ENCODE measurements at places on chromosomes 7 and 10.

GRCh38 chr10:3774018-3774813, 10.8 kb downstream of the KLF6 start:
- no peak for DNase-seq

DNA sequence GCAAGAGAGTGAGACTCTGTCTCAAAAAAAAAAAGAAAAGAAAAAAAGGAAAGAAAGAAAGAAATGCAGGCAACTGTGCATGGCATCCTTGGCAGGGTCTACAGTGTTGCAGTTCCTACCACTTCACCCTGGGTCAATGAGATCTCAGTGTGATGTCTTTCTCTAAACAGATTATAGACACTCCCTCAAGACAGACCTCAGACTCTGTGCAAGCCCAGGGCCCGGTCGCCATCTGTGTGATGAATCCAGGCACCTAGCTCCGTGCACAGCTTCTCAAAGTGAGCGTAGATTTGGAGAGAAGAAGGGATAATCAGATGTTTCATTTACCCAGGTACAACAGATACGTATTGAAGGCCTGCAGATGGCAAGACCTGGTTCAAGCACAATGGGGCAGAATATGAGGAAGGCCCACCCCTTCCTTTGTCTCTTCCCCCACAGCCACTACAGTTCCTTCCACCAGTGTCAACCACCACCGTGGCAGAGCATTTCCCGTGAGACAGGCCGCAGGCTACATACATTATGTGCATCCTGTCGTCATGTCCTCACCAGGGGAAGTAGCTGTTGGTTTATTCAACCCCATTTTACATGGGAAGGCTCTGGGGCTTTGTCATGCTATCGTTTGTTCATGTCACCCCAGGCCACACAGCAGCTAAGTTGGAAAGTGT, 471.7 kb upstream of the GALNT17 start:
- DNase-seq: no peak

DNA sequence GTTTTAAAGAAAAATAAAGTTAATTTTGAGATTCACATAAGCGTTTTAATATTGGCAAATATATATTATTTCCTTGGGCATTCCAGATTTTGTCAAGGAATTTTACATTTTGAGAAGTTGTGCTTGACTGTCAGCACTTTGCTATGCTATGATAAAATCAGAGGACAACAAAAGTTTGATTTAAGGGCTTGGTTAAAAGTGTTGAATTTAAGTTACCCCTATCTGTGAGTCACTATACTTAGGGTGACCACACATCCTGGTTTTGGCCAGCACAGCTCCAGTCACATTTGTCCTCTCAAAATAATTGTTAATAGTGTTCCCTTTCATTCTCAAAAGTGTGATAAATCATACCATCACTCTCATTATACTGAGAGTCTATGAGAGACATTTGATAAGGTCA, 34.2 kb upstream of the ANK3 start:
- no peak for DNase-seq

GRCh38 chr7:148093375-148094166, 497.0 kb upstream of the C7orf33 start:
- no peak for DNase-seq

DNA sequence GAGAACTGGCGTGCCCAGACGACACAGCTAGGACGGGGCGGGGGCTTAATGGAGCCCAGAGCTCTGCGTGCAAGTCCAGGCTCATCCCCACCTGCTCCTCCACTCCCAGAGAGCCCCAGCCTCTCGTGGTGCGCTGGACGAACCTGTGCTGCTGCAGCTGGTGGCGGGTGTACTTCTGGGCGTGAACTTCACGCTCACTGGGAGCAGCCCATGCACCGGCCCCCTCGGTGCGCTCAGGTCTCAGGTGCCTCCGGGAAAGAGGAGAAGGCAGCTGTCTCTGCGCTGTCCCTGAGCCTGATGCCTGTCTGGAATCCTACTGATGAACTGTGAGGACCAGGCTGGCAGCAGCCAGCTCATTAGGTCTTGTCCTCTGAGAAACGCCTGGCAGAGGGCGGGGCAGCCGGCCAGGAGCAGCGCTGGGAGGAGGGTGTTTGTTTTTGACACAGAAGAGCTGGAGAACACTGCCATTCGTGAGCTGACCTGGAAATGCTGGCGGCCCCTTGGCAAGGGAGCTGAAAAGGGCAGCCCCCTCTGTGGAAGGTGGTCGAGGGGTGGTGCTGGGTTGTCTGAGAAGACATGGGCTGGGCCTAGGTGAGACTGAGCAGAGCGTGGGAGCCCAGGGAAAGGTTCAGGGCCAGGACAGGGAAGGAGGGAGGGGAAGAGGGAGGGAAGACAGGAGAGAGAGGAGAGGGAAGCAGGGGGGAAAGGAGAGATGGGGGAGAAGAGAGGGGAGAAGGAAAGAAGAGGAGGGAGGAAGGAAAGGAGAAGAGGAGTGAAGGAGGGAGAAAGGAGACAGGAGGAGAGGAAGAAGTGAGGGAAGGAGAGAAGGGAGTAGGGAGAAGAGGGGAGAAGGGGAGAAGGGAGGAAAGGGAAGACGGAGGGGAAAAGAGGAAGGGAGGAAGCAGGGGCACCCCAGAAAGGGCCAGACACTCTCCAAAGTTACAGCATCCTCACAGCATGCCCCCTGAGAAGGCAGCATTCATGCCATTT, 53.5 kb upstream of the TNS3 start:
- DNase-seq: no peak

GRCh38 chr10:113515601-113516000, 37.3 kb upstream of the HABP2 start:
- DNase-seq: no peak

DNA sequence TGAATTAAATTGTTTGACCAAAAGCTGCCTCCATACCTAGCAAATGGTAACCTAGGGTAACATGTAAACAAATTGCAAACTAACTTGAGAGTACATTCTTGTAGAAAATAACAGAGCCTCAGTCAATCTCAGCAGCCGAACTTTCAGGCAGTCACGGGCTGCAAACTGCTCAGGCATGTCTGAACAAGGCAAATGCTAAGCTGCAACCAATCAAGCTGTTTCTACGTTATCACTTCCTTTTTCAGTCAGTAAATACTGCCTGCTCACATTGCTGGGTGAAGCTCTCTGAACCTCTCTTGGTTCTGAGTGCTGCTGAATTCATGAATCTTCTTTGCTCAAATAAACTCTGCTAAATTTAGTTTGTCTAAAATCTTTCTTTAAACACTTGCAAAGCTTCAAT, 1212.4 kb downstream of the SORCS1 start:
- DNase-seq: no peak

DNA sequence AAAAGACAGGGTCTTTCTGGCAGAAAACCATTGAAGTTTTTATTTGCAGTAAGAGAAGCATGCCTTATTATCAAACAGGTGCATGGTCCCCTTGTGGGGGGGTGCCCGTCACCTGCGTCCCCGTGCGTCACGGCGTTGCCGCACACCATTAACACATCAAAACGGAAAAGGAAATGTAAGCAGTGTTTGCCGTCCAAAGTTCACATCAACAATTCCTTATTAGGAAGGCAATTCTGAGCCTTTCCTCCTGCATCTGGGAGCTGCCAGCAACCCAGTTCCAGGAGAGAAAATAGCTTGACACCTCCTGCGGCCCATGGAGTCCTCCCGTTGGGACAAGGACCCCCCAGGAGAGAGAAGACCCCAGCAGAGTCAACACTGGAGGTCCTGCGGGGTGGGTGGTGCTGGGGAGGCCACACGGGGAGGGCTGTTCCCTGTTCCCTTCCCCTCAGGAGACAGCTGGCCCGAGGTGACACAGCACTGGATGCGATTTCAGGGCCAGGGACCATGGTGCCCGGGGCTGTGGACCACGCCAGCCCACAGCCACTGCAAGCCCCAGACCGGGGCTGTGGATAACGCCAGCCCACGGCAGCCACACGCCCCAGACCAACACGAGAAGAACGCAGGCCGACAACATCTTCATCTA, 39.5 kb downstream of the DIP2C start:
- no peak for DNase-seq

GRCh38 chr10:116668018-116668417, 47.3 kb downstream of the PNLIPRP2 start:
- no peak for DNase-seq

DNA sequence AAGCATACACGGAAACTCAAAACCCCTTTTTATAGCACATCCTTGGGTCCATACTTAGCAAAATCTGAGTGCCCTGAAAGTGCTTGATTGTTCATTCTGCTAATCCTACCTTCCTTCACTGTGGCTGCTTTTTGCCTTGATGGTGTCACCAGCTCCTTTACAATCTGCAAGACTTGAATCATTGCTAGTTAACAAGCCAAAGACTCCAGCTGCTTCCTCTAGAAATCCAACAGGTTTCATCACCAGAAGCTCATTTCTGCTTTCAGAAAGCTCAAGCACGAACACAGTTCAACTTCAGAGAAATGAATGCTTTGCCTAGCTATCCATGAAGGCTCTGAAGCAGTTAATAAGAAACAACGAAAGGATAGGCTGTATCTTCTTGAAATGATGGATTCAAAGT, 38.0 kb downstream of the USP6NL start:
- no peak for DNase-seq

- no peak for DNase-seq
Observed at GRCh38 chr7:146661929-146662328, 545.3 kb downstream of the CNTNAP2 start.

GRCh38 chr7:150778014-150778737, 22.0 kb downstream of the TMEM176B start:
- DNase-seq: no peak

DNA sequence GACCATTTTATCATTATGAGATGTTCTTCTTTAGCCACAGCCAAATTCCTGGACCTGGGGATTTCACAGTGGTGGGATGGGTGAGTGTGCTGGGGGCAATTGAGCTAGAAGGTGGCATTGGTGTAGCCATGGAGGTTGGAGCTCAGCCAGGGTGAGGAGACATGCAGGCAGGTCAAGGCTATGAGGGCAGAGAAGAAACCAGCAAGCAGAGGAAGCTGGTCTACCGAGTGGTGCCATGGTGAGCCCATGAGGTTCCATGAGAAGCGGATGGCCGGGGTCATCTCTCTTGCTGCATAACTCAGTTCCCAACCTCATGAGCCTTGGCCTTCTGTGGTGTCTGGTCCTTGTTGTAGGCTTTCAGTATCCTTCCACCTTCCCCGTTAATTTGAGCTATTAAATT, 91.4 kb downstream of the CARD11 start:
- no peak for DNase-seq

- no peak for DNase-seq
Observed at GRCh38 chr7:45185028-45185863, 27.7 kb downstream of the RAMP3 start.

- no peak for DNase-seq
Observed at GRCh38 chr10:88182601-88182930, 319.1 kb downstream of the PTEN start.

GRCh38 chr10:100154666-100155065, 31.2 kb downstream of the ERLIN1 start:
- DNase-seq: no peak

DNA sequence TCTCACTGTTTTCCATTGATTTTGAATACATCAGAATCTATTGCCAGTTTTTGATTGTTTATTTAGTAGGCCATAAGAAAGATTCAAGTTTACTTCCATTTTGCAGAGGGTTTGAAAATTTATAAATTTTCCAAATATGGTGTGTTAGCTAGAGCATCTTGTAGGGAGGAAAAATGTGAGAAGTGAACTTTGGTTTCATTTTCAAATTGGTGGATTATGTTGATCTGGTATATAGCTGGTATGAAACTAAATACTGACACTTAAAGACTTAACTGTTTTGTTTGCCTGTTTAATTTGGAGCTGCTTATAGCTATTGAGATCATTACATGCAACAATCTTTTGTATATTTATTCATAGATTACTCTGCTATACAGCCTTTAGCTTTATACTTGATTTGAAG, 108.1 kb downstream of the ADAM22 start:
- no peak for DNase-seq

DNA sequence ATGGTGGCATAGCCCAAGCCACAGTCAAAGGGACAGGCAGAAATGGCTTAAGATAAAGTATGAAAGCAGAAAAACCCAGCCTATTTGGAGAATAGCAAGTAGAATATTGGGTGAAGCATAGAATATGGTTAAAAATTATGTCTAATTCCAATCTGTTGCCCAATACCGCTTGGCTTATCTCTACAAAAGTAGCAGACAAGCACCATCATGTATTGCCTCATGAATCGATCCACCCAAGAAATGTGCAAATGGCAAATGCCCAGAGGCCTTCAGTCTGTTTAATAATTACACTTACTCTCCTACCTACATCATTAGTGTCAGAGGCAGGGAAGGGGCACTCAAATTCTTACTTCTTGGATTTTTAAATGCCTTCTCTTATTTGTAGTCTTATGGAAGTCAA, 130.9 kb upstream of the ADAM12 start:
- no peak for DNase-seq

DNA sequence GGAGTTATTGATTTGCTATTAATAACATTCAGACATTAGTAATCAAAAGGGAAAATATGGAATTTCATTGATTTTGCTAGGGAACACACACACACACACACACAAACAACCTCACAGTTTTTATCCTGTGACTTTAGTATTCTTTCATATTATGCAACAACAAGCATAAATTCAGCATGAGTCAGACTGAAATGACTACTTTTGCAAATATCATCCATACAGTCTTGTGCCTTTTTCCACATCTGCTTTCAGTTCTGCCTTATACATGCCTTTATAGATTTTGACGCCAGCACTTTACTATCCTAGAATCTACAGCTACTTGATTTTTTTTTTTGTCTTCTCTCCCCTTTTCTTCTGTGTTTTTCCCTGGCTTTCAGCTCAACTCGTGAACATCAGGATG, 975.8 kb upstream of the LRRTM3 start:
- DNase-seq: no peak

GRCh38 chr10:24814568-24815313, 91.1 kb upstream of the ARHGAP21 start:
- no peak for DNase-seq

- no peak for DNase-seq
Observed at GRCh38 chr10:6204341-6205191, 1.8 kb downstream of the PFKFB3 start.

- DNase-seq: no peak
Observed at GRCh38 chr7:158723266-158723665, 18.7 kb upstream of the NCAPG2 start.

DNA sequence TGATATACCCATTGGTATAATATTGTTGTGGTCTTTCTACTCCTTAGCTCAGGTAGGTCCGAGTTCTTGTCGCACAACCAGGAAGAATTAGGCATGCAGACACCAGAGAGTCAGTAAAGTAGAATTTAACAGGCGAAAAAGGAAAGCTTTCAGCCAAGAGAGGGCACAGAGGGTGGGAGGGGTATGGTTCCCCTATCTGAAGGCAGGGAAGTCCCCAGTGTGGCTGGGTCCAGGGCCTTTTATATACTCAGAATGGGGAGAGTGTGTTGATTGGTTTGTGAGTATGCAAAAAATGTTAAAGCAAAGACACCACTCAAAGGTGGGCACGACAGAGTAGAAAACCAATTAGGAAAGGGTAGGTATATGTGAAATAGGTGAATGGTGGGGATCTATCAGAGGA, 53.9 kb downstream of the IMMP2L start:
- DNase-seq: no peak

DNA sequence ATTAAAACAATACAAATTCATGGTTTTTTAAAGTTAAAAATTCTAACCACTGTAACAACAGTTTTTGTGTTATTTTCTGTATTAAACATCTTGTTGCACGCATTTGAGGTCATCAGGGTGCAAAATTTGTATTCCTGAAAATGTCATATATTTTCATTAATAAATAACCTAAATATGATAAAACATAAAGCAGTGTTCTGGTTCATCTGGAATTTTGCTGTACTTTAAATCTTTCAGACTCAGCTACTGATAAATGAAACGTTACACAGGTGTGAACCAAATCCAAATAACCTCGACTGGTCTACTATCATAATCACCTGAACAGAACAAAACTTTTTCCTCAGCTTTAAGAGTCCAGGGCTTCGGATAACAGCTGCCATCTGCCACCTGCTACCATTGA, 6.9 kb downstream of the IFIT2 start:
- no peak for DNase-seq
